Progenitor cell of endocrine pancreas (in vitro differentiated cells): ENCODE measurements at places on chromosomes 3 and 15.

DNA sequence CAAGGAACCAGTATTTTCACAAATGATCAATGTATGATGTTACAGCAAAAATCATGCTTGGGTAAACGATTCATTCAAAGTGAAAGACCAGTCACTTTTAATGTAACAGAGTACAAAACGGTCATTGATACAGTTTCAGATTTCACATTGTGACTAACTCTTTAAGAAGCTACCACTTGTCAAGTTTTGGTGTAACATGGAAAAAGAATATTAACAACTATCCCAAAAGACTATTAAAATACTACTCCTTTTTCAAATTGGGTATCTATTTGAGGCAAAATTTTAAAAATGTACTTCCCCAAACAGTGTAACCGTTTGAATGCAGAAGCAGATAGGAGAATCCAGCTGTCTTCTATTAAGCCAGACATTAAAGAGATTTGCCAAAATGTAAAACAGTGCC, 31.7 kb downstream of the AKAP13 start:
- DNase-seq = no peak

GRCh38 chr3:50359760-50360110, 414 bp upstream of the TMEM115 start:
- no peak for DNase-seq

DNA sequence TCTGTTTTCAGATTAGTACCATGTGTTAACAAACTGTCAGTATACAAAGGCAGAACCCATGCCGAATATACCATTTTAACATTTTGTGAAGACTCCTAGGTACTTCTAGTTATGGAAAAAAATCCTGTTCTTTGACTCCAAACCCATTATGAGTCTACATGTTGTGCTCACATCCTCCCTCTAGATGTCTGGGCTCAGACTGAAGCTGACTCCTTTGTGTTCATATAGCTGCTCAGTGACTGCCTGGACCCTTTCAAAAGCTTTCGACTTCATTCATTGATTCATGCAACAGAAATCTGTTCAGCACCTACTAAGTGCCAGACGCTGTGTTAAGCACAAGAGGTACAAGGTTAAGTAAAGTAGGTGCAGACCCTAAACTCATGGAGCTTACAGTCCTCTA, 60.5 kb downstream of the MEGF11 start:
- DNase-seq = no peak

DNA sequence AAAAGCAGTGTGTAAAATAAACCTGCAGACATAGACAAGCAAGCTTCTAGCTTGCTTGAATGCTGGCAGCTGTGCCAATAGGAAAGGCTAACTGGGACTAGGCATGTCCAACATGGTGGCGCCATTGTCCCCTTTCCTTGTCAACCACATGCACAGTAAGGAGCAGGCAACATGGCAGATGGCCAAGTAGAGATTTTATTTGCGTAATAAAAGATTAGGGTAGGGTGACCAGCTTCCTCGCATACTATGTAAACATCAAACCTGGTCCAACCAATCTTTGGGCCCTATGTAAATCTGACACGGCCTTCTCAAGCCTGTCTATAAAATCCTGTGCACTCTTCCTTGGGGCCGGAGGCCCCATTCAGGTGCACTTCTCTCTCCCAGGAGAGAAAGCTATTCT, 575.4 kb upstream of the GOLIM4 start:
- DNase-seq = no peak

GRCh38 chr15:32098033-32098432, 67.7 kb downstream of the CHRNA7 start:
- no peak for DNase-seq

DNA sequence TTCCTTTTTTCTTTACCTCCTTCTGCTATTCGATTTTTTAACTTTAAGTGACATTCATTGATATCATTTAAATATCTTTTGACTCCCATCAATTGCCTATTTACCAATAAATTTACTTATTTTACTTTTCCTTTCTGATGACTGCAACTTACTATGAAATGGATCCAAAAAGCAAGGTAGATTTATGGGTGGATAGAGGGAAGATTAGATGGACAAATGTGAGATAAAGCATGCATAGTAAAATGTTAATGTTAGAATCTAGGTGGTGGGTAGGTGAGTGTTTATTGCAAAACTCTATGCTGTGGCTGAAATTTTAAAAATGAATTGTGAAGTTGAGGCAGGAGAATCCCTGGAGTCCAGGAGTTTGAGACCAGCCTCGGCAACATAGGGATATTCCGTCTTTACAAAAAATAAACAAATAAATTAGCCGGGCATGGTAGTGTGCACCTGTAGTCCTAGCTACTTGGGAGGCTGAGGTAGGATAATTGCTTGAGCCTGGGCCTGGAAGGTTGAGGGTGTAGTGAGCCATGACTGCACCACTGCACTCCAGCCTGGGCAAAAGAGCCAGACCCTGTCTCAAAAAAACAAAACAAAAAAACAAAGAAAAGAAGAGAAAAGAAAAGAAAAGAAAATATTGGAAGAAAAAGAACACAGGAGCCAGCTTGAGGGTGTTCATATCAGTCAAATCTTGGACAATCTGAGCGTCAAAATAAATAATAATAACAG, 6.1 kb upstream of the PDCD6IP start:
- DNase-seq = no peak
